ENCODE measurements at places on chromosomes 1 and 21.

GRCh38 chr1:156281281-156281680 lies 1.3 kb downstream of the SMG5 start:
- DNase-seq = peak; percentile 88

DNA sequence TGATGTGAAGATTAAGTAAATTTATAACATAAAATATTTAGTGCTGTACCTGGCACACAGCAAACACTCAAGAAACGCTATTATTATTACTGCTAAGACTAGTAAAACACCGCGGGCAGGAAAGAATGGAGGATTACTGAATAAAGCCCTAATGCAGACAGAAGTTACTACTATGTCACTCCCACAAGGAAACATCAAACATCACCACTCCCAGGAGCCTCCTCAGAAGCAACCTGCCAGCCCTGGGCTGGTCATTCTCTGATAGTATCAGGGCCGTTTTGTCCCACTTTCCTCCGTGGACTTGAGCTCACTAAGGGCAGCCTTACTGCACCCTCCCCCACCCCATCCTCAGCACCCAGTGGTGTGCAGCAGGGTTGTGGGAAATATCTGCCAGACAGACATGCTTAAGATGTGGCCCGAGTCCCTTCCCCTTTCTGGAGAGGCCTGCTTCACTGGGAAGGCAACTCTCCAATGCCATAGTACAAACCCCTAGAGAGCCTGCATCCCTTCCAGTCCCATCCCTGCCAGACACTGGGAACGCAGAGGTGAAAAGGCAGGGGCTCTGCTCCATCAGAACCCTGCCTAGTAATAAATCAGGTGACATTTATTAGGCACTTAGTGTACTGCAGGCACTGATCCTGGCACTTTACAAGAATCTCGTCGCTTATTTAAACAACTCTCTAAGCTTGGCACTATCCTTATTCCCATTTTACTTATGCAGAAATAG lies 41.7 kb upstream of the ECE1 start:
- DNase-seq = peak; percentile 70

DNA sequence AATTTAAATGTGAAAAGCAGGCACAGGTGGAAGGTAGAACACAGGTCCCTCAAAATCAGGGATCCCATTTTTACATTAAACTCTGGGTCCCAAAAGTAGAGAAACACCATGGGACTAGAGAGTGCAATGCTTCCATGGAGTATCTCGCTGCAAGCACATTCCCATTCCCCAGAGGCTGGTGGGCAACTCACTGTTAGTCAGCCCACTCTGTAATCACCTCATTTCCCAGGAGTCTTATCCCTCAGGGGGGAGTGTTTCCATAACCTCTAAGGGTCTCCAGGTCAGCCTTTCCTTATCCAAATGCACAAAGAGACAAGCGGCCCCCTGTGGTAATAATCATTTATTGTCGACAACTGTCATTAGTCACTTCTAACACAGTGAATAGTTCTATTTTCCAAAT lies 490.1 kb upstream of the LRRC7 start:
- no peak for DNase-seq

GRCh38 chr1:36321119-36321951 lies 2.1 kb downstream of the EVA1B start:
- DNase-seq = no peak

DNA sequence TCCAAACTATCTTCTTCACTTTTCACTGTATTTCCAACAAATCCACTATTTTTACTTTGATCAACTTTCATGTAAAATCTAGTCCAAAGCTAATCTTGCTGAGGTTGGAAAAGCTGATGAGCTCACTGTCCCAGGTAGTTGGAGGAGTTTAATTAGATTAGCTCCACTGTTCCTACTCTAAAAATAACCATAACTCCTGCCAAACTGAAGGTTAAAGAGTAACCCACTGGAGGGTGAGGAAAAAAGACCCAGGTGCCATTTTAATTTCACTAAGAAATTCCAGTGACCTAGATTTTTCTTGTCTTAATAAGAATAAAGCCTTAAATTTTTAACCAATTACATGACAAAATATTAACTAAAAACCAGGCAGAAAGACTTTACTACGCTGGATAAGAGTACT lies 15.3 kb downstream of the DCAF8 start:
- no peak for DNase-seq

- DNase-seq = no peak
Measured at GRCh38 chr1:174789399-174789798, 210.3 kb upstream of the CACYBP start.

- peak; percentile 72 for DNase-seq
Measured at GRCh38 chr1:158689110-158689509, 2.6 kb upstream of the SPTA1 start.

DNA sequence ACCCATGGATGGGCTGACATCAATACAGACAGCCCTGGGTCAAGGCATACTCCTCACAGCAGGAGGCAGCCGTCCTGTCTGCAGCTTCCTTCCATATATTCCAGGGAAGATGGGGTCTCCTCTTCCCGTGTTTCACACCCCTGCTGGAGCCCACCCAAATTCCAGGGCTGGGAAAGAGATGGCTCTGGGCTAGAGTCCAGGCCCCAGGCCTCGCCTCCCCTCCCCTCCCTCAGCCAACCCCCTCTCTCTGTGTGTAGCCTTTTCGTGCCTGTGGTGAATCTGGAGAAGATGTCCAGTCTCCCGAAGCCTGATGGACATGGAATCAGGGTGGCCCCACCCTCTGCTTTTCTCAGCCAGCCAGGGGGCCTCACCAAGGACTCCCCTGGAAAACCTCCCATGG lies 3.6 kb downstream of the ATXN7L2 start:
- no peak for DNase-seq

DNA sequence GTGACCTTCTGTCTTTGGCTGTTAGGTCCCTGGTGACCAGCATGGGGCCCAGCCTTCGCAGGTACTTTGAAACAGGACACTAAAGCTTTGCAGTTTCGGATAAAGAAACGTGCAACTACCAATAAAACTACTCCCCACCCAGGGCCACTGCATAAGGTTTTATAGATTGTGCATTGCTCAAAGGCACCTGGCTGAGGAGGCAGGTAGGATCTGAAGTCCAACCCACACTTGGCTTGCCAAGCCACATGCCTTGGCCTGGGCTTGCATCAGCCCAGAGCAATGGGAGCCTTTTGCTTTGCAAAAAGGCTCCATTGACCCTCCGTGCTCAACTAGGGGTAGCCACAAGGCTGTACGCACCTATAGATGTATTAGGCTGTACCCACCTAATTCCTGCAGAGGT lies 84.4 kb upstream of the SYT6 start:
- no peak for DNase-seq

GRCh38 chr1:111776391-111776790 lies 20.7 kb downstream of the DDX20 start:
- DNase-seq = no peak

DNA sequence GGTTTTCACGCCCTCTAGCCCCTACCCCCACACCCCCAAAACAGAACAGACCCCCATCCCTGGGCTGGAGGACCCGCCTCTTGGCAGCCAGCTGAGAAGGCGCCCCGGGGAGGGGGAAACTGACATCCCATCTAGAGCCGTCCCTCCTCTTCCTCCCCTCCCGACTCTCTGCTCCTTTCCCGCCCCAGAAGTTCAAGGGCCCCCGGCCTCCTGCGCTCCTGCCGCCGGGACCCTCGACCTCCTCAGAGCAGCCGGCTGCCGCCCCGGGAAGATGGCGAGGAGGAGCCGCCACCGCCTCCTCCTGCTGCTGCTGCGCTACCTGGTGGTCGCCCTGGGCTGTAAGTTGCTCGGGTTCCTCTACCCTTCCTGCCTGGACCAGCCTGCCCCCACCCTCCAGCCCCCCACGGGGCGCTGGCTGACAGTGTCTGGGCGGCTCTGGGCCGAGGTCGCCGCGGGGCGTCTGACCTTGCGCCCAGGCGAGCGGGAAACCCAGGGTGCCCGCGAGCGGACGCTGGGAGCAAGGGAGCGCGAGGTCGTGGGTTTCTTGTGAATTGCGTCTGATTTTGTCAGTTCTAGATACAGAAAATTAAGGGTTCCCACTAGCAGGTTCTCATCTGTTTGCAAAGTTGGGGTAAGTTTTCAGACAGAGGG lies 618 bp downstream of the JAM2 start:
- no peak for DNase-seq

- peak; percentile 92 for DNase-seq
Measured at GRCh38 chr1:150560011-150560438, 10.8 kb downstream of the ADAMTSL4 start.

DNA sequence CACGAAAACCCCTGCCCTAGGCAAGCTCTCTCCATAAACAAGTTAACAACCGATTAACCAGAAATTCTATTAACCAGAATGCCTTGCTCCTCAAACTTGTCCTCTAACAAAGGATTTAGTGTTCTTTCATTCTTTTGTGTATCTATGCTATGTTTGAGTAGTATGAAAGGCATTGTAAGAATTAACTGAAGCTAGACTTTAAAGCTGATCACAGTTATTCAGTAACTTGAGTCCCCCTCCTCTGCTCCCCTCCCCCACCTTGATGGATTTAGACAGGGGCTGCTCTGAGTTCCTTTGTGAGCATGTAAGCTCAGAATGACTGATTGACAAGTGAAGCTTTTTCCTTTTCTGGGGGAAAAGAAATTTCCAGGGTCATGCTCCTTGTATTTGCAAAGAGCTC lies 257.6 kb downstream of the TTLL7 start:
- DNase-seq = no peak
